ENCODE measurements at places on chromosomes 16 and 17.
A peak's percentile ranks its signal among the peaks of the same experiment; 100 is the strongest.

GRCh38 chr17:38351412-38352222 lies at the start of gene SOCS7:
Gene SOCS7, plus strand, starts transcription at chr17:38351844. Its CDS starts 209 bp downstream, at chr17:38352053.
- DNase-seq = peak; percentile 77

- no peak for DNase-seq
These were observed 25.6 kb upstream of the CRISPLD2 start for GRCh38 chr16:84794186-84794585.

DNA sequence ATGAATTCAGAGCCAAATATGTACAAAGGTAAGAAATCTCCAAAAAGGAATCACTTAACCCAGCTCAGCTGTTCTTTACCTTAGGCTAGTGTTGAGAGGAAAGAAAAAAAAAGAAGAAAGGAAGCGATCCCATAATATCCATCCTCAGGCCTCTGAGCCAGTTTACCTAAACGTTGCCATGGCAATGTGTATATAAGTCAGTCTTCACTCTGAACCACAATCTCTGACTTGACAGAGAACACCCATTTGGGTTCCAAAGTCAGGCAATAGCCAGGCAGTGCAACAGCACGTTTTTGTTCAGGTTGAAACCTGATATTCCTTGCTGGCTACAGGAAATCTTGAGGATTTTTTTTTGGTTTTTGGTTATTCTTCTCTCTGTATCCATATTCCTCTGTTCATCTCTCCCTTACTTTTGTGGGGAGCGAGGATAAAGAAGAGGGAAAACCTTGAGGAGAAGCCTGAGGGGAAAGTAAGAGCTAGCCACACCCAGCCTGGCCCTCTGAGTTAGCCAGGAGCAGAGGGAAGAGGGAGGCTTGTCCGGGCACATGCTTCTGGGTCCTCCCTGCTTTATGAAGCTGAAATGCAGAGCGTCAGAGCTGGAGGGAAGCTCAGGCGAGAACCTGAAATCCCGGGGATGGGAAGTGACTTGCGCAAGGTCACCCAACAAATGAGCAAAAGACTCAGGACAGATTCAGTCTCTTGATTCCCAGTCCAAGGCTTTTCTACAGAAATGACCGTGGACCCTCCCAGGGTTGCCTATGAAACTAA lies 152.7 kb downstream of the SOX9 start:
- no peak for DNase-seq

DNA sequence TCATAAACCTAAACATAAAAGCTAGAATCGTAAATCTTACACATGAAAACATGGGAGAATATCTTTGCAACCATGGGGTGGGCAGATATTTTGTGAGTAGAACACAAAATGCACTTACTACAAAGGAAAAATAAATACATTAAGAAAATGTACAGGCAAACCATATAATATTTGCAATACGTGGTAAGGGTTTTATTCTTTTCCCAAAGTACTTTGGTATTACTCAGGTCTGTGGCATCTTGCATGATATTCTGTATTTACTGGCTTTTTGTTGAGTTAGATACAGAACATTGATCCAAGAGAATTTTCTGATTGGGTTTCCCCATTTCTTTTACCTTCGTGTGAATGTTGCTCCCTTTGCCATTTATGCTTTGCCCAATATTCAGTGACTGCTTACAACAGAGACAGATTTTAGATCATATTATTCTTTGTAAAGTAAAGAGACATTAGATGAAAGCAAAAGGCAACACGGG lies 33.0 kb upstream of the ARHGAP17 start:
- no peak for DNase-seq

DNA sequence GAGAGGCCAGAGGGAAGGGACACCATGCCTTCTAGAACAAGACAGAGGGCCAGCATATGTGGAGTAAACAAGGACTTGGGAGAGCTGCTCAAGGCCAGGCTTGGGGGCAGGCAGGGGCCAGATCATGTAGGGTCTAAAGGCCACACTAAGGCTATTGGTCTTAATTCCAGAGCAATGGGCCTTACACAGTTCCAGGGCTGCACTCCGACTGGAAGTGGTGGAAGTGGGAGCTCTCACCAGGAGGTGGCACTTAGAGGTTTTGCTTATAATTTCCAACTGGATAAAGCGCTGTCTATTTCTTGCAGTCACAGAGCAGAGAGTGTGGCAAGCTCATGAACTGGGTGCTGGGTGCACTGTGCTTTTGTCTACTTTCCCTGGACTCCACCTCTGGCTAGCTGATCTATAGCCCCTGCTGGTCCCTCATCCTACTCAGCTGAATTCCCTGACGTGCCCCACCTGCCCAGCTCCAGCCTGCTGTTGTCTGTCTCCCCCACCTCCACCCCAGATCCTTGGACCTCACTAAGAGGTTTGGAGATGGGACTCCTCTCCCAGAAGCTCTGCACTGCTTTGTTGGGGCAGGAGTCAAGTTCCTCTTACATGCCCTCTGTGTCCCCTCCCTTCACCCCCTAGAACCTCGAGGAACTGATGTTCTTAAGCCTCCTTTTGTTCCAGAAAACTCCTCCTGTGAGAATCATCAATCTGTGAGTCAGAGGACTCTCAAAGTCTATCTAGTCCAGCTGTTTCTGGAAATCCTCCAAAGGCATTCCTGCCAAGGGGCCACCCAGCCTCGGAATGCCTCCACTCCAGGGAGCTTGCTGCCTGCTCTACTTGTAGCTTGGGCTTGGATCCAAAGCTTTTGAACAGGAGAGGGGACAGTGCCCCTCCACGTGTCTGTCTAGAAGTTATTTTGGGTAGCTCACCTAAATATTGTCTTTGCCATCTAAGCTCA lies 48.1 kb upstream of the KSR1 start:
- no peak for DNase-seq

GRCh38 chr17:78925662-78926555 lies 722 bp upstream of the TIMP2 start:
- DNase-seq = no peak

- DNase-seq = no peak
These were observed 4.2 kb downstream of the CDR2 start for GRCh38 chr16:22370038-22370820.

DNA sequence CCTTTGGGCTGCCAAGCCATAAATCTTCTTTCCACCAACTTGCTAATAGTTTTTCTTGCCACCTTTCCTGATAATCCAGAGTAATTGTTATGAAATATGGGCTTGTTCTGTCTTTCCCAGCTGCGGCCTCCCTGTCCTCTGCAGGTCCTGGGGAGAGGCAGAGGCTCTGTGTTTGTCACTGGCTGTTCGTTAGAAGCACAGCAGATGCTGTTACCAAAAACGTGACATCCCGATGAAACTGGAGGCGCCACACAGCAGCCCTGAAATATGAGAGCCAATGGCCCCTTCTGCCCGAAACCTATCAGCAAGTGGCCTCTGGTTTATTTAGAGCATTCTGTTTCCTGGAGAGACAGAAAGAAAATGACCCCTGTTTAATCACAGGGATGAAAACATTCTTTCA lies 115.1 kb upstream of the ANKFN1 start:
- no peak for DNase-seq

DNA sequence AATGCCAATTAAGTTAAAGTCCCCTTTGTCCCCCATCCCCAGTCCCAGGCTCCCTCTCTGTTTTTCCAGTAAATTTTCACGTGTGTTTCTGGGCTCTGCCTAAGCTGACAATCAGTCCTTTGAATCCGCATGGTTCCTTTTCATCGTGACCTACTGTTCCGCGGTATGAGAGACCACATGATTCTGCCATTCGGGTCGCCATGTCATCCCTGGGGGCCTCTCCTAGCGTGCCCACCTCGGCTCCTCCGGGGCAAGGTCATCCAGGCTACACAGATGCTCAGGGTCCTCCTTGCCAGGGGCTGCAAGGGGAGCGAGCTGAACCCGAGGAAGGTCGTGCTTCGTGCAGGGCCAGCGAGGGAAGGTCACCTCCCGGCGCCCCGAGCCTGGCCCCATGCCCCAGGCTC lies 157.6 kb downstream of the RAB11FIP4 start:
- DNase-seq = no peak

- DNase-seq = no peak
These were observed 70.3 kb downstream of the NETO2 start for GRCh38 chr16:47073223-47074155.

GRCh38 chr17:35406568-35406967 lies 25.7 kb downstream of the SLFN12 start:
- no peak for DNase-seq

- DNase-seq = no peak
These were observed 36.5 kb upstream of the DHRS7B start for GRCh38 chr17:21089933-21090901.

- DNase-seq = no peak
These were observed 43.3 kb downstream of the POLR3K start for GRCh38 chr16:9903-10665.

DNA sequence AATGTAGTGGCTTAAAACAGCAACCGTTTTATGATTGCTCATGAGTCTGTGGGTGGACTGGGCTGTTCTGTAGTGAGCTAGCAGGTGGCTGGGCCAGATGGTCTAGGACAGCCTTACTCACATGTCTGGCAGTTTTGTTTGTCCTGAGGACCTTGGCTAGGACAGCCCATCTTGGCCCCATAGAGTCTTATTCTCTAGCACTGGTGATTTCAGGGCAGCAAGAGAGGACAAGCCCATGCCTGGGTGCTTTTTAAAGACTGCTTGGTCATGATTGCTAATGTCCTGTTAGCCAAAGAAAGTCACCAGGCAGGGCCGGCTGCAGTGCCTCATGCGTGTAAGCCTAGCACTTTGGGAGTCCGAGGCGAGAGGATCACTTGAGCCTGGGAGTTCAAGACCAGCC lies 139.8 kb downstream of the KATNIP start:
- DNase-seq = no peak

DNA sequence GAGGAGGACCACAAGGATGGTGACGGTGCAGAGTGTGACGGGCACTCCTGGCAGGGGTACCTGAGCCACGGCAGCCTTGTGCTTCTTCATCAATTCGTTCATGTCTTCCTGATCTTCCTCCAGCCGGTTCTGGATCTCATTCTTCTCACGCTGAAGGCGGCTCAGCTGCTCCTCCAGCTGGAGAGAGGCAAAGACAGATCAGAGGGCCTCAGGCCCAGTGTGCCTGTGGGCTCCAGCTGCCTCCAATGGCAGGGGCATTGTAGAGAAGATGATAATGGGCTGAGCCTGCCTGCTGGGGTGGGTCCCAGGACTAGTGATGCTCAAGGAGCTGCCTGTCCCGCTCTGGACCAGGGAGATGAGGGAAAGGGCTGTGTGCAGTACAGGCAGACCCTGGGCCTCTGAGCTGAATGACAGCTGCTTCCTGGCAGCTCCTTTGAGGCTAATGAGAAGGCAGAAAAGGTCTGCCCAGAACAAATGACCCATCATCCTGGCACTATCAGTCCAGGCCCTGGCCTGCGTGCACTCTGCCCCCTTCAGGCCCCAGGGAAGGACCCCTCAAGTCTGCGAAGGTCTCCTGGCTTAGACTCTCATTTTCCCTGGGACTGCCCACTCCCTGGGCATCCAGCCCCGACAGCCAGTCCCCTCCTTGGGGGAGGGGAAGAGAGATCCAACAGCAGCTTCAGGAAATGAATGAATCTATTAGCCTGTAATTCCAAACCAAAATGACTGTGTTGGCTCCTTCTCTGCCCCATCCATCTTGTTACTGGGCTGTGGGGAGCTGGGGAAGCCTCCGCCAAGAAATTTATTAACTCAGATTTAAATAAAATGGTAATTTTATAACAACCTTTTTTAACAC lies 48.0 kb downstream of the PIPOX start:
- no peak for DNase-seq

DNA sequence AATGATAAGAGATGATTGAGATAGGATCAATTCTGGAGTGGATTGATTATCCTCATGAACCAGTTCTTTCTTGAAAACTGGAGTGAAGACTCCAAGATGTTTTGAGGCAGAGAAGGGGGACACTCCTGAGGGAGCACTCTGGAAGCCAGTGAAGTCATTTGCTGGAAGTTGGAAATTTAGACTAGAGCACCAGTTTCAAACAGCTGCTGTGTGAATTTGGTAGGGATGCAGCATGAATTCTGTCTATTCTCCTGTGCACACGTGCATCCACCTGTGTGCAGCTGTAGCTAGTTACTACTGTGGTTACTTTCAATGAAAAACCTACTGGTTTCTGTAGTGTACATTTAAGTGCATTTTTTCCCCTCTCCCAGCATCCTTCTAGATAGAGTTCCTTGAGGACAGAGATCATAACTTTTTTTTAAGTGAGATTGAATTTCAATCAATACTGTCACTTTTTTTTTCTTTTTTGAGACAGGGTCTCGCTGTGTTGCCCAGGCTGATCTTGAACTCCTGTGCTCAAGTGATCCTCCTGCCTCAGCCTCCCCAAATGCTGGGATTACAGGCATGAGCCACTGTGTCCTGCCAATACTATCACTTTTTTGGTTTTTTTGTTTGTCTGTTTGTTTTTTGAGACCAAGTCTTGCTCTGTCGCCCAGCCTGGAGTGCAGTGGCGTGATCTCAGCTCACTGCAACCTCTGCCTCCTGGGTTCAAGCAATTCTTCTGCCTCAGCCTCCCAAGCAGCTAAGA lies 65.9 kb downstream of the TUBD1 start:
- no peak for DNase-seq

- DNase-seq = no peak
These were observed 44.3 kb downstream of the RGS9 start for GRCh38 chr17:65181237-65182061.

GRCh38 chr17:1360975-1361374 lies 39.0 kb downstream of the YWHAE start:
- no peak for DNase-seq

DNA sequence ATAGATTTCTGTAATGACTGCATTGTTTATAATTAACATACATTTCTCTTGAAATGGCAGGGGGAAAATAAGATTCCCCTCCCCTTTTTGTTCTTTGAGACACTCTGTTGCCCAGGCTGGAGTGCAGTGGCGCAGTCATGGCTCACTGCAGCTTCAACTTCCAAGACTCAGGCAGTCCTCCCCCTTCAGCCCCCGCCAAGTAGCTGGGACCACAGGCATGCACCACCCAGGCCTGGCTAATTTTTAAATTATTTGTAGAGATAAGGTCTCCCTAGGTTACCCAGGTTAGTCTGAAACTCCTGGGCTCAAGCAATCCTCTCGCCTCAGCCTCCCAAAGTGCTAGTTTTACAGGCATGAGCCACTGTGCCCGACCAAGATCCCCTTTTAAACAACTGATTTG lies 67.7 kb downstream of the KATNIP start:
- DNase-seq = peak; percentile 53

DNA sequence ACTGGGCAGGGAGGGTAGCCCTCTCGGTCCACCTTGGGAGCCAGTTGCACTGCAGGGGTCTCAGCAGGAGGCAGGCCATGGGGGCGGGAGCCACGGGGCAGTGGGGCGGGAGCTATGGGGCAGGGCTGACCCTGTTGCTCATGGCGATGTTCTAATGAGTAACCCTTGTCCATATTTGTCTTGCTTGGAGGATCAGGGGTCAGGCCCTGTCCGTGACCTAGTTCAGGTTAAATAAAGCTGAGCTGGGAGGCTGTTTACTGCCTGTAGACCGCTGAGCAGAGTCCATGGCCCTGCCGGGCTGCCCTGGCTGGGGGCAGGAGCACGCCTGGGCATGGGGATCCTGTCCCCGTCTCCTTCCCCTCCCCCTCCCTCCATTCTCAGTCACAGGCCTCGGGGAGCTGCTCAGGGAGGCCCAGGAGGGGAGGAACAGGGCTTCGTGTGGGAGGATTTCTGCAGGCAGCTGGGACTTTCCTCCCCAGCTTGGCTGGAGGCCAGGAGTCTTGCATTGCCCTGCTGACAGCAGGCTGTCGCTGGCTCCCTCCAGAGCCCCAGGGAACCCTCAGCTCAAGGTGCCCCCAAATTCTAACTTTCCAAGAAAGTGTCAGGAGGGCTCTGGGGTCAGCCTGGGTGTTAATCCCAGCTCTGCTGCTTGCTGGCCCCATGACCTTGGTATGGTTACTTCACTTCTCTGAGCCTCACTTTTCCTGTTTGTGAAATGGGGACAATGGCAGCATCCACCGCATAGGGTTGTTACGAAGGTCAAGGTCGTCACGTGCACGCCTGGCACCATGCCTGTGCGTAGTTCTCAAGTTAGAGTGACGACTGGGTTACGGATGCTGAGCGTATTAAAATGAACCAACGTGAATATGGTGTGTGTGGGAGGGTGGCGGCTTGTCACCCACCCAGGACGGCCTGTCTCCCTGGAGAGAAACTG lies 6.1 kb upstream of the SERPINF2 start:
- DNase-seq = peak; percentile 77
